ENCODE measurements at places on chromosomes 1 and 21.

GRCh38 chr1:40475268-40475667, 1.8 kb upstream of the ZFP69 start:
- DNase-seq, result no peak

DNA sequence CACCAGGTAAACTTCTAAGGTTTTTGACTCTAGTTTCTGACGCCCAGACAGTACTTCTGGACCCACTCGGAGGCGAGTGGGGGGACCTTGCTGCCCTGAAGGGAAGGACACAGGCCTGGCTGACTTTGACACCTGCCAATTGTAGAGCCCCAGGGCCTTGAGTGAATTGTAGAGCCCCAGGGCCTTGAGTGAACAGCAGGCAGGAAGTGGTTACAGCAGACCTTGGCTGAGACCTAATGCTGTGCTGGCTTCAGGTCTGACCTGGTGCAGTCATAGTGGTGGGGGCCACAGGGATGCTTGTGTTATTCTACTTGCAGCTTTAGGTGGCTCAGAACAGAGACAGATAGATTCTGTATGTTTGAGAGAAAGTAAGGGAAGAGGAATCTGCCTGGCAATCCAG, 344.3 kb downstream of the DUSP10 start:
- no peak for DNase-seq

DNA sequence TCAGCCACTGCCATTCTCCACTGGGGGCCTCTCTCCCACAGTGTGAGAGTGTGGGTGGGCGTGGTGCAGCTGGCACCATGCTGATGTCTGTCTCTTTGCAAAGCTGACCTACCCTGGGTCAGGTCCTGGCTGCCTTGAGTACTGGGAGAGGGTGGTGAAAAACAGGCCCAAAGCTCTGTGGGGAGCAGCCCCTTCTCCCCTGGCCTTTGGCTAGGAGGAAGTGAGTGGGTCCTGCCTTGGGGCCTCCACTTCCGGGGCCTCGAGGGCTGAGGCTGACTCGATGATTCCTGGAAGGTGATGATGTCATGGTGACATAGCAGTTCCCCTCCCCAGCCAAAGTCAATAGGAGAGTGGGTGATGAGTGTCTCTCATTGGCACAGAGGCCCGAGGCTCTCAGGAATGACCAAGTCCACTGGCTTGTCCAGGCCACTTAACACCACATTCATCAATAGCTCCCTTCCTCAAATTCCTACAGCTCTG, 53.0 kb downstream of the IER5 start:
- DNase-seq, result no peak

DNA sequence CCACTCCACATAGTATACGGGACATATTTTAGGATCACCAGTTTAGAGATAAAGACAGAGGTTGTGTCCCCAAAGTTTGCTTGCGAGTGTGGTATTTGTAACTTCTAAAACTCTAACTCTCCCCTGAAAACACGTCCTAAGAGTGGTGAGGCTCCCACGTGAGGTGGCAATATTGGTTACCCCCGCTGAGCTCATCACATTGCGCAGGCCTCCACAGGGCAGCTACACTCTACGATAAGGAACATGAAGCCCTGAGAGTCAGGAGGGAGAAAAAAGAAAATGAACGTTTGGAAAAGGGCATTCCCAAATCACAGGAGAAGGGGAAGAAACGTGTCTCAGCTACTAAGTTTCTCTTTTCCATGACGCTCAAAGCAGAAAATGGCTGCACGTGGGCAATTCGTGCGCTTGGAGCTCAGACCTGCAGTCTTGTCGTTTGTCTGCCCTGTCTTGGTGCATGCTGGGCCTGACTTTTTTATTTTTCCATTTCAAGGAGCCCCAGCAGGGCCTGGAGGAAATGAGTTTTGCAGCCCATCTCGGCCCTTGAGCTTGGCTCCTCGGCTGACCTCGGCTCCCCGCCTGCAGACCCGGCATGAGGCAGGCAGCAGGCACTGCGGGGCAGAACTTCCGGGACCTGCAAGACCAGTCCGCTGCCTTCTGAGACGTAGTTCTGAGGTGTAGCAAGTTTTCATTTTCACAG, 25.7 kb downstream of the ERG start:
- DNase-seq, result no peak

DNA sequence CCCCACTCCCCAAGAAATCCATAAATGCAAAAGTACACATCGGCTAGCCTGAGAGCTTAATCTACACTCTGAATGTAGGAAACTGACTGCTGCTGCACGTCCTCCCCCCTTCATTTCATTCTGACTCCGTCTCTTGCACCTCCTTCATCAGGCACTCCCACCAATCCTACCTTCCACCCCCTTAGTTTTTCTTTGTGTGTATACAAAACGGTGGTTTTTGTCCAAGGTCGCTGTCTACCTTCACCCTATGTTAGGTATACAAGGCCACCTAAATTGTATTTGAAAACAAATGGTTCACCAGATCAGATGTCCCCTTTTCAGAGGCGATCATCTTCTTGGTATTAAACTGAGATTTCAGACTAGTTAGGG, 1.9 kb downstream of the WDR26 start:
- DNase-seq, result no peak

DNA sequence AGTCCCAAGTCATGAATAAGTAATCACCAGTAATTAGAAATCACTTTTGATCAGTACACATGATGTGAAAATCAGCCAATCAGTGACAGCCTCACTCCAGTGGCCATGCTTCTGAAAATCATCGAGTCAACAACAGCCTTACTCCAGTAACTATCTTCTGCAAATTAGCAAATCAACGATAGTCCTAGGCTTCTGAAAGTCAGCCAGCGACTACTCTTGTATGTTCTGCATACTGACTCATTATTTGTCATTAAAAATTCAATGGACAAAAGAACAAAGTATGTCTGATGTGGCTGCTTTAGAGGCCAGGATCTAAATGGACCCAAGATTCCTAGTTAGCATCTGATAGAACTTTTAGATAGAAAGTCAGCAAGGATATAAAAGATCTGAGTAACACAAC, 102.5 kb downstream of the GPR52 start:
- DNase-seq, result no peak

Data from cortex of kidney (tissue), 1 donor.